ENCODE measurements at places on chromosomes 13 and 19.

DNA sequence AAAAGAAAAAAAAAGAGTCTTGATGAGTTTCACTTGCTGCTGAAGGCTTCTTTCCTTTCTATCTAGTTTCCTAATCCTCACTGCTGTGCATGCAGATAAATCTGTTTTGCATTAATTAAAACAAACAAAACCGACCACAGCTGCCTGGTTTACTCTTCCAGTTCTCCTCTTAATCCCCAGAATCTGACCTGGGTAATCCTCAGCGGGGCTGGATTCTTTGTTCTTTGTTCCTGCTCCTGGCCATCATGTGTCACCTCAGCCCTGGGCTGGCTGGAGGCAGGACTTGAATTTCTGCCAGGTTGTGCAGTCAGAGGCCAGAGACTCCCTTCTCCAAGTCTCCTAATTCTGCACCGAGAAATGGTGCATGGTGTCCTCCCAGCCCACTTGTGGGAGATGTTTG is 52.2 kb upstream of the CYP4F8 start:
- DNase-seq: no peak

- DNase-seq: no peak
These were observed 10.5 kb downstream of the XRCC1 start for GRCh38 chr19:43564800-43565199.

- DNase-seq: no peak
These were observed 1941.6 kb upstream of the PRR20A start for GRCh38 chr13:55199134-55199533.

DNA sequence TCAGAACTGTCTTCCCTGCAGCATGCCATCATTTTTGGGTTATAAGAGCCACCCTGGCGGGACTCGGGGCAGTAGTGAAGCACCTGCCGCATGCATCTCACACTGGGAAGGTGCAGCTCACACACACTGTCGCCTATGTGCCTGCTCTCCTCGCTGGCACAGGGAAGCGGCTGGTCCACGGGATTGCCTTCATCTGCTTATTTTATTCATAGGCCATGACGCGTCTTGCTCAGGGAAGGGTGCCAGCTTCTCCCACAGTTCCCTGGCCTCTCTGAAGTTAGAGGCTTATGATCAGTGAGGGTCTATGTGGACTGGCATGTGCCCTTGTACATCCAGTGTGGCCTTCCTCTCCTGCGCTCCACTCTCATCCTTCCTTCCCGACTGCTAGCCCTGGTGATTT is 150.0 kb downstream of the KLF12 start:
- DNase-seq: no peak

DNA sequence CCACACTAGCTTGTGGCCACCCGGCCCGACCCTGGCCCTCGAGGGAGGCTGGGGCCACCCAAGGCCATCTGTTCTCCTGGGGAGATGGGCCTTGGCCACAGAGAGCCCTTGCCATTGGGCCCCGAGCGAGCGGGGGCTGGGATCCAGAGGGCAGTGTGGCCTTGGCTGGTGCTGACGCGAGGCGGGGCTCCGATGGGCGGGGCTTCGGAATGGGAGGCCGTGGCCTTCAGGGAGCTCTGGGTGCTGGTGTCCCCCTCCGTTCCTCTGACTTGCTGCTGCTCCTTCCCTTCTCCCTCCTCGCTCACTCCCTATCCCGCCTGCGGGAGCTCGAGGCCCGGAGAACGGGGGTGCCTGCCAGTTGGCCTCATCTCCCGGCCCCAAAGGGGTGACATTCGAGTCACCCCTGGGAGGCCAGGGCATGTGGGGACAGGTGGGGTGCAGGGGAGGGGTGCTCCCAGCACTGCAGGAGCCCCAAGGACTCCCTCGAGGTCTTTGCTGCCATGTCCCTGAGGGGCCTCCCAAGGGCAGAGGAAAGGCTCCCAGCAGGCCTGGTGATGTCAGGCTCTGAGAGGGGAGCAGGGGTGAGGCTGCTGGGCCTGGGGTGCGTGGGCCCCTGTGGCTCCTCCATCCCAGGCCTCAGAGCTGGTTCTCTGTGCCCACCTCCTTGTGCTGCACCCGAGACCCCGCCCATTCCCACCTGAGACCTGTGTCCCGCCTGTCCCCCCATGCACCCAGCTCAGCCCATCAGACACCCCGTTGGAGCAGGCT is 4.2 kb downstream of the NCLN start:
- no peak for DNase-seq

GRCh38 chr13:43293008-43293407 is 269.6 kb downstream of the DNAJC15 start:
- DNase-seq: no peak

- no peak for DNase-seq
These were observed 161.1 kb downstream of the SHISA2 start for GRCh38 chr13:25890671-25891212.

DNA sequence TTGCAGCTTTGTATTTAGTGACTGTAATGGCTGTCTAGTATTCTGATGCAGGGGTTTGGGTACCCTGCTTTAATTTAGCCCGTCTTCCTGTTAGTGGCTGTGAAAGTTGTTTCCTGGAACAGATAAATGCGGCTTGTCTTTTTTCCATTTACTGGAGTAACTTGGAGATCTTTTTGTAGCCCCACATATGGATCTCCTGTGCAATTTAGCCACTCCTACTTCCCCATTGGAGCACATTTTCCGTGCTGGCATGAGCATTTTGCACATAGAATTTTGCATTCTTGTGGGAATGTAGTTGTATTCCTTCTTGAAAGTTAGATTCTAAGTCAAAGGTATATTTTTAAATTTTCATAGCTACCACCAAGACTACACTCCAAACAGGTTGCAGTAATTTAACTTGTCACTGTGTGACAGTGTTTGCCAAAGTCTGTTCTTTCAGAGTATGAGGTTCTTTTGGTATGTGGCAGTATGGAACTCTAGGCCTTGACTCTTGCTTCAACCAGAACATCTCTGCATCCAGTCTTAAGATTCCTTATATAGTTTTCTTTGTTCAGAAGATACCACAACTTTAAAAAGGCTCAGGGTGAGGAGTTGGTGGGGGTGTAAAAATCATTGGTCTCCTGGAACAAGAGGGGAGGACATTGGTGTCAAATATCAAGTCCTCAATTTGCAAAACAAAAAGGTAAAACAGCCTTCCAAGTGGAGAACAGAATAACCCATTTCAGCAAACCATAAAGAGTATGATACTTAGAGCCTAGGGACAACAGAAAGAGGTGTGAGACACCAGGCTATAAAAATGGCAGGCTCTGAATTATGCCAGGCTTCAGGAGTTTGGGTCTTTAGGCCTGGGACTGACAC is 21.1 kb upstream of the CCDC97 start:
- no peak for DNase-seq

DNA sequence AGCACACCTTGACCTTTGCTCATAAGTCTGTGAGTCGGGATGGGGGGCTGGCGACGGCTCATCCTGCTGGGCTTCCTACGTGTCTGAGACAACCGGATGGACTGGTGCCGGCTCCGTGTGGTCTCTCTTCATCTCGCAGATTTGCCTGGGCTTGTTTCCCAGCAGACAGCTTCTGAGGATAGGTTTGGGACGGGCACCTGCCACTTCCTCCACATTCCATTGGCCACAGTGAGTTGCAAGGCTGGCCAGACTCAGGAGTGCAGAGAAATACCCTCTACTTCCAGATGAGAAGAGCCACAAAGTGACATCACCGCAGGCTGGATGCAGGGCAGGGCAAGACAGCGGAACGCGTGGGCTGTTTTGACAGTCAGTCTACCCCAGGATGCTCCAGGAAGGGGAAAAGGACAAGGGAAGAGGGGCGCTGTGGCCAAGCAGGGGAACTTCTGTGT is 48.1 kb downstream of the IRS2 start:
- DNase-seq: no peak

DNA sequence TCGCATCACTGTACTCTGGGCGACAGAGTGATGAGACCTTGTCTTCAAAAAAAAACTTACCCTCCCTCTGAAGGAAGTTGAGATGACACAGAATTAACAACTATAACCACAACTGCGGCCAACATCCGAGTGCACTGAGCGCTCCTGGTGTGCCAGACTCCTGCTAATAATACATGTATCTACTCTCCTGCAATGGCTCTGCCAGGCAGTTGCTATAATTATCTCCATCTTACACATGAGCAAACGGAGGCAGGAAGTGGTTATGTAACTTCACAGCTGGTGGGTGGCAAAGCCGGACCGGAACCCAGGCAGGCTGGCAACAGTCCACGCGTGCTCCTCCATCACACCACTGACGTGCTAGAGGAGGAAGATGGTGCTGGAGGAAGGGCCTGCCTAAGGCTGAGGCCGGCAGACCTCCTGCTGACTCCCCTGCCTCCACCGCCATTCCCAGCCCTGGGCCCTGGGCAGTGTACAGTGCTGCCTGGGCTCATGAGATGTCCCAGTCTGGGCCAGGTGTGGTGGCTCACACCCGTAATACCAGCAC is 12.6 kb downstream of the XRCC1 start:
- DNase-seq: peak; percentile 48

GRCh38 chr13:113598481-113598880 is 13.9 kb downstream of the TFDP1 start:
- DNase-seq: no peak

DNA sequence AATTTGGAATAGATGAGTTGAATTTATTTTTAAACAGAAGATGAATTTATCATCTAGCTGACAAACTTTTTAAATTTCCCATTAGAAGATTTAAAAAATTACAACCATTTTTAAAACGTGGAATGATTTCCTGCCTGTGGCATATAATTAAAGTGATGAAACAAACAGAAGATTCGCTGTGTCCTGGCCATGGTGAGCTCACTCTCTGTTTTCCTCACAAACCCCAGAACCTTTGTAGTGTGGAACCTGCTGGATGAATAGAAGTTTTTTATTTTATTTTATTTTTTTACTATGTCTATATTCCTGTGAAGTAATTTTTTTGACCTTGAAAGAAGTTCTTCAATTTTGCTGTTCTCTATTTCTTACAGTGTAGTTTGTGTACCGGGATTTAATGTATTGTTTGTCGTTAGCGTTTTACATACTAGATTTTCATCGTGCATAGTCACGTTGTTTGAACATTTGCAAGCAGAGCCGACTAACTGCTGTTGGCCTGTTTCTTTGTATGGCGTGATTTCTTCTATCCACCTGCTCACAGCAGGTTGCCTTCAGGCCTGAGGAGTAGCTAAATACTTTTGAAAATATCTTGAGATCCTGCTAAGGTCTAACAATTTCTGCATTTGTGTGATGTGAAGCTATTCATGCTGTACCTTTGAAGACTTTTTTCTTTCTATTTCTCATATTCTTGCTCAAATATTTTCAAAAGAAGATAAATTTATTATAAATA is 149.2 kb downstream of the GGACT start:
- no peak for DNase-seq

DNA sequence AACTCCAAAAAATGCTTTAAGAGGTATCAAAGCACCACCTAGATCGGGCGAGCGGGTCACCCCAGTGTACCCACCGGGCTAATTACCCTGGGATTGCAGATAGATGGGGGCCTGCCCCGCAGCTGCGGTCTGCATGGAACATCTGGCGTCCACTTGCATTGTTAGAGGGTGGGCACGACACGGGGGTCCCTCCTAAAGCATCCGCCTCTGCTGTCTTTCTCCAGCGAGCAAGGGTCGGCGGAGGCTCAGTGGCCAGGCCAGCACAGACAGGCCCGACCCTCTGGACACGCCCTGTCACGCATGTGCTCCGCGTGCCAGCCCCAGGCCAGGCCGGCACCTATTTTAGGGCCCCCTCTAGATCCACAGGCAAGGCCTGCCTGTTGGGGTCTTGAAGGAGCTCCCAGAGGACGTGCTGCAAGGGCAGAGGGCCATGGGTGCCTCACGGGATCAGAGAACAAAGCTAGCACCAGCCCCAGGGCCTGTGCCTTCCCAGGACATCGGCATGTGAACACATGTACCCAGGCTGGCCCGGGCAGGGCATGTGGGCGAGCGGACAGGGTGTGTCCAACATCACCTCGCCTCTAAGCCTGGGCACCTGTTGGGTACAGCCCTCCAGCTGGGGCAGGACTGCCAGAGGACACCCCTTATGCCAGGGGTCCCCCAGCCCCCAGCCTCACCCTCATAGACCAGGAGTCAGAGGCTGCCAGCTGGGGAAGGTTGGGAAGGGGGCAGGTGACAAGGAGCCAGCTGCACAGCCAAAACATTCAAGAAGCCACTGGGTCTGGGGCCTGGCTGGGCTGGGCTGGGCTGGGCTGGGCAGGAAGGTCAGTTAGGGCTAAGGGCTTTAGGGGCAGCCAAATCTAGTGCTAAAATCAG is 35.6 kb upstream of the NANOS3 start:
- no peak for DNase-seq

GRCh38 chr13:73702419-73703071 is 431.7 kb downstream of the KLF12 start:
- DNase-seq: no peak

DNA sequence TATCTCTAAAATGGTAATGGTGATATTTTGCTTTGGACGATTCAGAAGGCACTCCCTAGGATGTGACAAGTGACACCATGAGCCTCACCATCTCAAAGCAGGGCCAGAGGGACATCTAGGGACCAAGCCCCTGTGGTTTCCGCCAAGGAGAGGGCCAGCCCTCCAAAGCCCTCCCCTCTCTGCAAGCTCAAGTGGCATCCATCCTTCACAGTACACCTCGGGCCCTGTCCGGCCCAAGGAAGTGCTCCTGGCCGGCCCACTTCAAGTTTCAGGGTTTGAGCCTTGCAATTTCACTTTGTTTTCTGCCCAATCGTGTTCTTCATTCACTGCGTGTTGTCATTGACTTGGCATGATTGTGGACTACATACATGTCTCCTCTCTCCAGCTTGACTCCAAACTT is 82.5 kb downstream of the TSHZ3 start:
- DNase-seq: no peak

DNA sequence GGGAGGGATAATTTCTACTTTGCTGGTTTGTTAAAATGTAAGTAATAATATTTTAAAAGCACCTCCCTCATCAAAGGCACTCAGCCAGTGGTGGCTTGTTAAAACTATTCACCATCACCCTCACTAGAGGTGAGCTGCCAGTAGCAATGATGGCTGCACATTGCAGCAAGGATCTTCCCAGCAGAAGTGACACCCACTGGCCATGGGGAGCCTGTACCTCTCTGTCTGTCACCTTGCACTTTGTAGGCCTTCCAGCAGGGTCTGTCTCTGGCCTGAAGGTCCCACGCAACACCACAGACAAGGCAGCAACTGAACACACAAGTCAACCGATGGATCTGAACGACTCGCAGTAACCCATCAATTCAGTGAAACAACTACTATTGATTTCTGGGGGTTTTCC is 47.3 kb upstream of the C13orf42 start:
- DNase-seq: no peak

DNA sequence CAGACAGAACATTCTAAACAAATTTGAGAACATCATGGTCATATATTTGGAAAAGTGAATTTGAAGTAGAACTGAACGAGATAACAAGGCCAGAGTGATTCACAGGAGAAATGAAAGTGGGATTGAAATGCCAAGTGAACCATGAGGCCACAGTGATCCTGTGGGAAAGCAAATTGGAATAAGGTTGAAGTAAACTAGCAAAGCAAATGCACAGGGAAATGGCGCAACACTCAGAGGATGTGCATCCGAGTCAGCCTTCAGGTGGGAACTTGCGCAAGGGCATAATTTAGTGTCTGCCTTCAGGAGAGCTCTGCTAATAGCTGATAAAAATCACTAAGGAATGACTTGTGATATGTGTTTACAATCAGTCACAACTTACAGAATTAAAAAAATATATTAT is 696.6 kb downstream of the LIG4 start:
- no peak for DNase-seq

GRCh38 chr13:50467156-50468110 is 376.1 kb downstream of the DLEU7 start:
- DNase-seq: no peak

- DNase-seq: no peak
These were observed 88.0 kb downstream of the ENOX1 start for GRCh38 chr13:43698758-43699157.
